Amniotic stem cell (primary cell): ENCODE measurements at places on chromosomes 3 and 15.

GRCh38 chr3:10396083-10396482 lies 75.2 kb upstream of the SEC13 start:
- DNase-seq = no peak

- no peak for DNase-seq
Measured at GRCh38 chr15:93523481-93523880, 434.5 kb upstream of the RGMA start.

DNA sequence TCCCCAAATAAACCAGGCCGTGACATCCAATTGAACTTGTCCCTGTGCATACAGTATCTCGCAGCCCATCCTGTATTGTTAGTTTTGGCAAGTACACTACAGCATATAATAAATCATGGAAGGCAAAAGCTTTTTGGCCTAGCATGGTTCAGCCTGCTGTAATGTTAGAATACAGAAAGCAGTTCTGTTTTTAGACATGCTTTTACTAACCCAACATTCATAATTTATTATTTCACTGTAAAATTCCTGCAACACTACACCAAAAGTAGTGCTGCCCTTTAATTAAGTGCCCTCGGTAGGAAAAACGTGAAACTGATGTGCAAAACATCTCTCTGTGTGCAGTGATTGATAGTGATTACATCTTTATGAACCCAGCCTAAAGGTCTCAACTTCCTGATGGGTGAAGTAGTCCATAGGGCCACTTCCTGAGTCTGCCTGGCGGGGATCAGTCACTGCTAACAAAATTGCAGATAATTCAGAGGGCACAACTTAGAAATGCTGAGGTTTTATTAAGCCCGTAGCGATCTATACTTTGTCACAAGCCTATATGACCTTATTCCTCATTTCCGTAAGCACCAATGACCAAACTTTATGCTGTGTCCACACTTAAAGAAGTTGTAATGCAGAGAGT lies 227.8 kb downstream of the CDIN1 start:
- DNase-seq = no peak

DNA sequence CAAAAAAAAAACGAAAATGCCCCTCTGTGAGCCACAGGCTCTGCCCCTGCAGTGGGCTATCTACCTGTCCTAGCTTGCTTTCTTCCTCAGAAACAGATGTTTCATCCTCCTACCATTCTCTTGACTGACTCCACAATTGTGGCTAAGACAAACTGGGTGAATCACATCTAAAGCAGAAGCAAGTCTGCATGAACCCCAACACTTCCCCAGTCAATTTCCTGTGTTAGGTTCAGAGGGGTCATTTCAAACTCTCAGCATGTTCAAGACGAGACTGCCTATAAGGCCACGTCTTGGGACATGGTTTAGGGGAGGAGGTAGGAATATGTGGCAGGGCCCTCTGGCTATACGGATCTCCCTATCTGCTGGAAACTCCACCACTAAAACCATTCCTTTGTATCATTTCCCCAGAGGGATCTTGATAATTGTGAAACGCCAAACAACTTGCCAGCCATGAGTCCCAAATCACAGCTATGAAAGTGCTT lies 28.6 kb upstream of the ANKDD1A start:
- no peak for DNase-seq

DNA sequence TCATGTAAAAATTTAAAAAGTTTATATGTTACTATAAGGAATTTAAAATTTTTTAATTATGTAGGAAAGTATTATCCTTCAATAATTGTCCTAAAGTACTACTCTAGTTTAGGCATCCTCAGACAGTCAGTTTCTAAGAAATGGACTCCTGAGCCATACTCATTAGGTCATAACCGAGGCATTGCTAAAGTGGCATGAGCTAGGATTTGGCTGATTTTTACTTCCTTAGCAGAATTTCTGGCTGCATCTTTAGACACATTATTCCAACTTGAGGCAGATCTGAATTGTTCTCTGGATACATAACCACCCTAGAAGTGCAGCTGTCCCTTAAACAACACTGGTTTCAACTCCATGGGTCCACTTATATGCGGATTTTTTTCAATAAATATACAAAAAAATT lies 38.3 kb downstream of the IFT57 start:
- no peak for DNase-seq

GRCh38 chr3:170811515-170811914 lies 58.5 kb downstream of the RPL22L1 start:
- no peak for DNase-seq

DNA sequence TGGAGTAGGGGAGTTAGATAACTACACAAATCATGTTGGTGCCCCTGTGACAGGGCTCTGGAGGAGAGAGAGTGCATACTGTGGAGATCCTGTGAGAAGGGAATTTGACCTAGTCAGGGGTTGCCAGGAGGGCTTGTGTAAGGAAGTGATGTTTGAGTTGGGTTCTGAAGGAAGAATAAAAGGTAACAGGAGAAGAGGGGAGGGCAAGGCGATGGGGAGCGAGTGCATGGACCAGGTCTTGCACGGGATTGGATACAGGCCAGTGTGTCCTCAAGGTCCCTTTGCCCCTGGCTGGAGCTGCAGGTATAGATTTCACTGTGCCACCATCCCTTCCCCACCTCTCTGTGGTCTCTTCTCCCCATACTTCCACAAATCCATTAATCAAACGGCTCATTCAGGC lies 83.9 kb downstream of the RGMA start:
- DNase-seq = no peak

GRCh38 chr3:172581757-172582166 lies 58.5 kb upstream of the TNFSF10 start:
- DNase-seq = no peak

GRCh38 chr3:109257269-109257668 lies 59.0 kb downstream of the DPPA2 start:
- no peak for DNase-seq

- no peak for DNase-seq
Measured at GRCh38 chr15:70436428-70436827, 326.9 kb downstream of the UACA start.

DNA sequence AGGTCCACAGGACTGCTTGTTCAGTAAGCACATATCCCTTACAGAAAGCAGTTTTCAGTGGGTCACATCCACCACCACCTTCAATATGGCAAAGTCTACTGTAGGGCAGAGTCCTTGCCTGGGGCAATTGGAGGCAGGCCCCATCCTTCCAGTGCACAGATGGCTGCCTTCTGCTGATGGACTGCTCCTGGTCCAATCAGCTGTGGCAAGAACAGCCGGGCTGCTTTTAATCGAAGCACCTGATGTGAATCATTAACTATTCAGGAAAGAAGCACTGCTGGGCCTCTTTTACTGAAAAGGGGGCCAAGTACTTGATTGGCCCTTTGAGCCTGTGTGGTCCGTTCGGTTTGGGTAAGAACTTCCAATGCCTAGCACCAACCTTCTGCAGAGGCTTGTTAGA lies 24.4 kb downstream of the LARS2 start:
- no peak for DNase-seq

DNA sequence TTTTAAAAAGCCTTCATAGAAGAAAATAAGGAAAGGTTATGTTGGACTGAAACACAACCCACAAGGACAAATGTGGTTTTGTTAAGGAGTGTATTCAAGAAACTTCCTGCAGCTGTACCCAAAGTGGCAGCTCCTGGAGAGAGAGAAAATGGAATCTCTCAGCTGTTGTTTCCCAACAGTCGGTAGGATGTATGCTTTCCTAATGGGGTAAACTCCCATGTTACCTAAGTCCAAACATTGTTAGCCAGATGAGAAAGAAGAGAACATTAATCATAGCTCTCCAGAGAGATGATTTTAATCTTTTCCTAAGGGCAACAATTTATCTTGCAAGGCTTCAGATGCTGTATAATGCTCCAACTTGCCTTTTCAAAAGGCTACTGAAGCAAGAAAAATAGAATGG lies 22.6 kb upstream of the TEX9 start:
- no peak for DNase-seq
